ENCODE measurements at places on chromosomes 13 and 19.

GRCh38 chr19:16330368-16330801, 5.8 kb downstream of the KLF2 start:
- no peak for DNase-seq

DNA sequence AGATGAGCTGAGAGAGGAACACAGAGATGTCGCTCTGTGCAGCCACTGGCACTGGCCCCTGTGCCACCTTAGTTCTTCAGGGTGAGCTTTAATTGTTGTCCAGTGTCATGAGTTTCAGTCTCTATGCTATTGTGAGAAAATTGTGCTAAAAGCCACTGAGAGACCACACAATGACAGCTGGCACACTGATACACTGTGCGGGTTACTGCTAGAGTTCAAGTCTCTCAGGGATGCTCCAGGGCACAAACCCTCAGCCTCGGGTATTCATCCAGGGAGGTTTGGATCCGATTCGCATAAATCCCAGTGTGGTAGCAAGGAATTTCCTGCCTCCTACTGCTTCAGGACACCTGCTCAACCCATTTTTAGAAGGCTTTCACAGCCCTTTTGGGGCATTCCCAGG, 68.1 kb upstream of the EDNRB start:
- no peak for DNase-seq

DNA sequence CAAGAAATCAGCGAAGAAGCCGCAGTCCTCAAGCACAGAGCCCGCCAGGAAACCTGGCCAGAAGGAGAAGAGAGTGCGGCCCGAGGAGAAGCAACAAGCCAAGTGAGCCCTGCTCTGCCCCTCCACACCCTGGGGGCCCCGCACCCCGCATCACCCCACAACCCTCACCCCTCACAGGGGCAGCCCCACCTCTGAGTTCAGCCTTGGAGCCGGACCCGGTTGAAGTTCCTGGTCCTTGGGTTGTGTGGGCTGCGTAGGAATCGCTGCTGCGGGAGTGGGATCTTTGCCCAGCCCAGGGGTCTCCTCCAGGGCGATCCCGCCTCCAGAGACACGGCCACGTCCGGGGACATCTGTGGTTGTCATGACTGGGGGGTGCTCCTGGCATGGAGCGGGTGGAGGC, 22.0 kb downstream of the PLIN4 start:
- DNase-seq = no peak

- peak; percentile 18 for DNase-seq
These were observed 137.5 kb downstream of the FREM2 start for GRCh38 chr13:38824342-38824741.

DNA sequence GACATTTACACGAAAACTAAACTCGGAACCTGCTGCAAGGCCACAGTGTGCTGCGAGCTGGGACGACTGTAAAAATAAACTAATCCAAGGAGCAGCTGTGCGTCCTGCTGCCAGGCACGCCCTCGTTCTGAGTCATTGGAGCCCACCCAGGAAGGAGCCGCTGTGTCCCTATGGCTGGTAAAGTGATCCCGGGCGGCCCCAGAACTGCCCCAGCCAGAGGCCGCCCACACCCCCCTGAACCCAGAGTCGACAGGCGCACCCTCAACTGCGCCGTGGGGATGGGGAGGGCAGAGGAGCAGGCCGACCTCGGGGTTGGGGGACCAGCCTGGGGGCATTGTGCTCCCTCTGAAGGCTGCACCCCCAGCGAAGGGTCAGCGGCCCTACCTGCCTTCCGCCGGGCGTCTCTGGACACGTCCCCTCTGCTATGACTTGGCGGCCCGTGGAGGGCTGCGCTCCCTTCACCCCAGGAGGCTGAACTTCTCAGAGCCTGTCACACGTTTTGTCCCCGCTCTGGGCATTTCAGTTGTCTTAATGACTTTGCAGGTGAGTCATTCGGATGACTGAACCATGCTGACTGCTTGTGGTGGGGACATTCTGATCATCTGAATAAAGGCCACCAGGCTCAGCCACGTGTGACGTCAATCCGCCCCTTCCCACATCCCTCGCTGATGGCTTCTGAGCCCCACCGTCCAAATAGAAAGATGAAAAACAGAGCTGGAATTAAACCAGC, 42.7 kb downstream of the ADPRHL1 start:
- DNase-seq = peak; percentile 30

DNA sequence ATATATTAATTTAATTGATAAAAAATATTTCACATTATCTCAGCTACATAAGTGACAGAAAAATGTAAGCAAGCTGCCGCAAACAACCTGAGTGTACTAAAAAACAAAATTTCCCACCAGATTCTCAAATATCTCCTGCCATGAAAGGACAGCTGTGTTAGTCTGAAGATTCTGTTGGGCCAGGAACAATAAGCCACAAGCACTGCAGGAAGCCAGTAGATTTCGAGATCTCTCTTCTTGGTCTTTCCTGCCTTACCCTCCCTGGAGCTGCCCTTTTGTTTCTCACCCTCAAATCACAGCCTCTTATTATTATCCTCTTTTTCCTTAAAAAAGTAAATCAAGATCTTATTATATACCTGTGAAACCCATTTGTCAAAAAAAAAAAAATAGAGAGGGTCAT, 165.6 kb downstream of the EFNB2 start:
- no peak for DNase-seq

GRCh38 chr13:52695856-52696255, 43.2 kb downstream of the SUGT1 start:
- no peak for DNase-seq

DNA sequence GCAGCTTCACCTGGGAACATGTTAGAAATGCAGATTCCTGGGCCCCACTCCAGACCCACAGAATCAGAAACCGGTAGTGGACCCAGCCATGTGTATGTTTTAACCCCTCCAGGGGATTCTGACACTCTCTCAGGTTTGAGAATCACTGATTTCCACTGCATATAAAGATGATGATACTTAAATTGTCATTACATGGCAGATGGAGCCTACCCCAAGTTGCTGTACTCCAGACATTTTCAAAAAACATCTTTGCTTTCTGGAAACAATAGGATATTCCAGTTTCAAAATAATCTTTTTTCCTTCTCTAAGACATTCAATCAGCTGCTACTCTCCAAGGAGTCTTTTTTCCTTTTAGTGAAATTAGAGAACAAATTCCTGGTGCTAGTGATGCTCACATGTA, 48.6 kb upstream of the RGCC start:
- no peak for DNase-seq
